ENCODE measurements at places on chromosomes 5 and 9.

DNA sequence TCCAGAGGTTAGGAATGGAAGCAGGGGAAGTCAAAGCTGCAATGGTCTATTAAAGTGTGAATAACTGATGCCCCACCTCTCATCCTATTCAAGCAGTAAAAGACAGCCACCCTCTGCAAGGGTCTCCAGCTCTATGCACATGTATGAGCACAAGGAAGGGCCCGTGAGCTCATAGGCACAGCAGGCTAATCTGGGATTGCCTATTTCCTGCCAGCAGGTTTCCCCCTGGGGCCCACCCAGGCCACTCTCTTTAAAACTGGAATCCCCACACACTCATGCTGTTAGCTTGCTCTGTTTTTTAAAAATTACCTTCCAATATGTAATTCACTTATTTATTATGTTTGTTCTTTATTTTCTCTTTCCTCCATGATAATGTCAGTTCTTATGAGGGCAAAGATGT is 48.7 kb upstream of the ZNF366 start:
- no peak for DNase-seq

DNA sequence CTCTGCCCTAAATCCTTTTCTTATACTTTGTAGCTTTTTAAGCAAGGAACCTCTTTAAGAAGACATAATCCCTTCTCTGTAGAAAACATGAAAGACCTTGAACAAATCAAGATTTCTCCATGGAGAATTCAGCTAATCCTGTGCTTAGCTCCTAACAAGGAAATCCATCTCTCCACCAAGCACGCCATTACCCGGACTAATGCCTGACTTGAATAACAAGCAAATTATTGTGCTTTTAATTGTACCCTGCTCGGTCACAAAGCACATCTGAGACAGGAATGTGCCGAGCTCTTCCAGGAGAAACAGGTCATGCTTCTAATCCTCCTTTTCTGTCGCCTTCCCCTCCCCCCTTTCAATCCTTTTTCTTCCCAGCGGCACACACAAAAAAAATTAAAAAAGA is 141.3 kb downstream of the PSAT1 start:
- no peak for DNase-seq

GRCh38 chr5:170483701-170484458 is 19.9 kb upstream of the KCNIP1 start:
- DNase-seq, result no peak

DNA sequence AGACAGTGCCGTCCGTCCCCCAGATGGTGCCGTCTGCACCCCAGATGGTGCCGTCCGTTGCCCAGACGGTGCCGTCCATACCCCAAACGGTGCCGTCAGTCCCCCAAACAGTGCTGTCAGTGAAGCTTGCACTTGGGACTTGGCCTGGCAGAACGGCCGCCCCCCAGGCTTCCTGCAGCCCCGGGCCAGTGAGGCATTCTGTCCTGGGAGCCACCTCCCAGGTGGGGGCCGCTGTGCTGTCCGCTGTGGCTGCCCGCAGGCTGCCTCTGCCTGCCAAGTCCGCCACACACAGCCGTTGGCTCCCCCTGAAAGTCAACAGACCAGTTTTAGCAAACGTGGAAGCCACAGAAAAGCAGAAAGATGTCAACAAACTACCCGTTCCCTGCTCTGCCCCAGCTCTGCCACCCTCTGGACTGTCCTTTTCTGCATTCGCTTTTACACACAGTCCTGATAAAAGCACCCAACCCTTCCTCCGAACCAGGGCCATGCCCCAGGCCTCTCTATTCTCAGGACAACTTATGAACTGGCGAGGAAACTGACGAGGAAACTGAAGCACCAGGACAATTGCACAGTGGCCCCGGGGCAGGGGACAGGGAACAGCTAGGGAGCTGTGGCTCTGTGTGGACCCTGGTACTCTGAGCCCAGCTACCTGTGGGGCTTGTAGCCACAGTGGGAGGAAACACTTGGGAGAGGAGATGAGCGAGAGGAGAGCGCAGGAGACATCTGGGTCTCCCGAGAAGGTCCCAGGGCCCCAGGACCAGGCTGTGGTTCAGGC is 39.6 kb upstream of the RXRA start:
- DNase-seq, result no peak
